ENCODE measurements at places on chromosomes 12 and 14.

DNA sequence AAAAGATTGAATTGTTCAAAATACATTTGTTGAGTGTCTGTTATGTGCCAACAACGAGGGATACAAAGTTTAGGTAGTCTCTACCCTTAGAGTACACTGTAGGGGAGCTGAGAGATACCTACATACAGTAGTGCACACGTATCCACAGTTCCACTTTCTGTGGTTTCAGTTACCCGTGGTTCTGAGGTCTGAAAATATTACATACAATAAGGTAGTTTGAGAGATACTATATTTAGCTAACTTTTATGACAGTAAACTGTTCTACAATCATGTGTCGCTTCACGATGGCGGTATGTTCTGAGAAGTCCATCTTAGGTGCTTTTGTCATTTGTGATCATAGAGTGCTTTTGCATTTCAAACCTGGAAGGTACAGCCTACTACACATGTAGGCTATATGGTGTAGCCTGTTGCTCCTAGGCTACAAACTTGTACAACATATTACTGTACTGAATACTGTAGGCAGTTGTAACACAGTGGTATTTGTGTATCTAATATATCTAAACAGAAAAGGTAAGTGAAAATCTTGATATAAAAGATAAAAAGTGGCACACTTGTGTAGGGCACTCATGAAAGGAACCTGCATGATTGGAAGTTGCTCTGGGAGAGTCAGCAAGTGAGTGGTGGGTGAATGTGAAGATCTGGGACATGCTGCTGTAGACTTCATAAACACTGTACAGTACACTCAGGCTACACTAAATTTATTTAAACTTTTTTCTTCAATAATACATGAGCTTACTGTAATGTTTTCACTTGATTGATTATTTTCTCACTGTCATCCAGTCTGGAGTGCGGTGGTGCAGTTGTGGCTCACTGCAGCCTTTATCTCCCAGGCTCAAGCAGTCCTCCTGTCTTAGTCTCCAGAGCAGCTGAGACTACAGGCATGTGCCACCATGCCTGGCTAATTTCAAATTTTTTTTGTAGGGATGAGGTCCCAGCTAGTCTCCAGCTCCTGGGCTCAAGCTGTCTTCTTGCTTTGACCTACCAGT is 4.0 kb downstream of the CPSF6 start:
- no peak for DNase-seq

DNA sequence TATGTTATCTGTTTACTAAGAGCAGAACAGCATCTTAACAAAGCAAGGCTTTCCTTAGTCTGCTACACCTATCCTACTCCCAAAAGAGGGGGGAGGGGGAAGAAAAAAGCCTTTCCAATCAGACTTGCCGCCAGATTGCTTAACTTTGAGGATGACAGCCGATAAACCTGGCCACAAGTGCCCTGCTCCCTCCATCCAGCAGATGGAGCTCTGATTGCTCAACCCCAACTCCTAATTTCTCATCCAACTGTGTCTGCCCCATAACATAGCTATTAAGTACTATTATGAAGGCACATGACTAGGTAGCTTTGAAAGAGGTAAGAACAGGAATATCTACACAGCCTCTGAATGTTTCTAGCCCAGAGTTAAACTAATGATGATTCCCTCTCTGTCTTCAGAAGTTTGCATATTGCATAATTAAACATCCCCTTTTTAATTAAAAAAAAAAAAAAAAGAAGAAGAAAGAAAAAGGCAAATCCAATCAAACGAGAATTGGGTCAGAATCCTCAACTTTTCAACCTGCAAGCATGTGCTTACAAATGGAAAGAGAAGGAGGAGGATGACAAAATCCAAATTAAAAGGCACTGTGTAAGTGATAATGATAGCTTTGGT is 247.4 kb downstream of the GALC start:
- DNase-seq = peak; percentile 24

GRCh38 chr14:53473480-53473879 is 320.4 kb upstream of the DDHD1 start:
- no peak for DNase-seq

DNA sequence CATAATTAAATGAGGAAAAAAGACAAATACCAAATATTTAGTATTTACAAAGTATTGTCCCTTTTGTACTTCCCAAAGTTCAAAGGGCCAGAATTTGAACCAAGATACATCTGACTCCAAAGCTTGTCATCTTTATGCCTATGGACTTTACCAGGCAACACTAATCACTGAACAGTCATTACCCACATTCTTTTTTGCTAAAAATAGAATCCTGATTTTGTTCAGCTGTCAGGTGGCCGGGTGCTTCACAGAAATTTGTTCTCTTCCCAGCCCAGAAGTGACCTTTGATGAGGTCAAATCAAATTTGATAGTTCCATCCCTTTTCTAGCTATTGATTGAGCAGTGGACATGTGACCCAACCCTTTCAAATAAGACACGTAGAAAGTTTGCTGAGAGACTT is 121.6 kb downstream of the LLPH start:
- DNase-seq = no peak

- DNase-seq = no peak
Observed at GRCh38 chr14:95833429-95833828, 43.2 kb upstream of the TUNAR start.

DNA sequence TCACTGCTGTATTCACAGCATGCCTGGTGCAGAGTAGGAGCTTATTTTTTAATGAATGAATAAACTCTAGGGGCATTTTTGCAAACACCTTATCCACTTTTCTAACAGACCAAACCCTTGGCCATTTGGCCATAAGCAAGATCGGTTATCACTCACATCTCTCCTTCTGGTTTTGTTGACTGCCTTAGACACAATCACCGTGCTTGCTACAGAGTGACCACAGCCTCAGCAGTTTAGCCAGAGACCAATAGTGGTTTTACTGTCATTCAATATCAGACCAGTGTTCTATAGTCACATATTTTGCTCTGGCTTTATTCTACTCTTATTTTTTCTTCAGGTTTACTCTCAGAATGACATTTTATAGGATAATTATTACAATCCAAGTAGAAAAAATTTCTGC is 2.2 kb downstream of the KLRB1 start:
- no peak for DNase-seq

DNA sequence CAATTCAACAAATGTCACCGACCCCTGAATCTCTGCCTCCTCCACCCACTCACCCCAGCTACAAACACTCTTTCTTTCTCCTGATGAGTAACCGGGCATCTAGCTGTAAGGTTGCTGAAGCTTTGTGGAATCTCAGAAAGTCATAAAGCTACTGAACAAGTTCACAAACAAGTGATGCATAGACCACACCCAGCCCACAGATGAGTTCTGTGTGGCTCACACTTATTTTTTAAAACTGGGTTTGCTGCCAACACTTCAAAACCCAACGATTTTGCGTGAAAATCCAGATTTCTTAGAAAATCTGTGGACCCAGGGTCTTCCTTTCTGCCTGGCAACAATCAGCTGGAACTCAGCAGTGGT is 96.1 kb downstream of the APAF1 start:
- DNase-seq = no peak

DNA sequence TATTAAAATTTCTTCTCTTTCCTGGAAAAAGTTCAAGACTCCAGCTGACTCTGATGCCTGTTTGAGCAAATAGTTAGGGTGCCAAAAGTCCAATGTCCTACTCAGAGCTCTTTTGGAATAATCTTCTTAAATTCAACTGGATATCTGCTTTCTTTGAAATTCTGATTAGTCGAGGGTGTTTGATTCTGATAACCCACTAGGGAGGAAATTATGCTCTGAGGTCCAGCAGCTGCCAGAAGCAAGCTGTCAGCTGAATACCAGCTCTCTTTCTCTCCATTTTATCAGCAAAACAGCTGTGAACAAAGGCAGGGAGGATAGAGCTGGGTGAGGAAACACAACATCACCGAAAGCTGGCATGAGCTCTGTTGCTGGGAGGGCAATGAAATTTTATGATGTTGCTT is 141.5 kb downstream of the CAND1 start:
- peak; percentile 31 for DNase-seq

DNA sequence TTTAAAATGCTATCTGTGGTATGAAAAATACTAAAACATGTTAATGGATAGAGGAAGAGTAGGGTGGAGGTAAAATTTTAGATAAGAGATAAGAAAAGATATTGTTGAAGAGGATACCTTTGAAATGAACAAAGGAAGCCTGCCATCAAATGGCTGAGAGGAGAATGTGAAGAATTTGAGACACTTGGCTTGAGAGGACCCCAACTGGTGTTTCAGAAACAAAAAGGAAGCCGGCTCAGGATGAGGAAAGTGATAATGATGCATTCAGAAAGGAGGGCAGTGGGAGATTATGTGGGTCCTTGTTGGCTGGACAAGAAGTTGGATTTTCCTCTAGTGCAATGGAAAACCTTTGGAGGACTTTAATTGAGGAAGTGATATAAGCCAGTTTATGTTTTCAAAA is 264.4 kb downstream of the DUSP6 start:
- no peak for DNase-seq

GRCh38 chr14:104756477-104757237 is 3.7 kb downstream of the SIVA1 start:
- no peak for DNase-seq

DNA sequence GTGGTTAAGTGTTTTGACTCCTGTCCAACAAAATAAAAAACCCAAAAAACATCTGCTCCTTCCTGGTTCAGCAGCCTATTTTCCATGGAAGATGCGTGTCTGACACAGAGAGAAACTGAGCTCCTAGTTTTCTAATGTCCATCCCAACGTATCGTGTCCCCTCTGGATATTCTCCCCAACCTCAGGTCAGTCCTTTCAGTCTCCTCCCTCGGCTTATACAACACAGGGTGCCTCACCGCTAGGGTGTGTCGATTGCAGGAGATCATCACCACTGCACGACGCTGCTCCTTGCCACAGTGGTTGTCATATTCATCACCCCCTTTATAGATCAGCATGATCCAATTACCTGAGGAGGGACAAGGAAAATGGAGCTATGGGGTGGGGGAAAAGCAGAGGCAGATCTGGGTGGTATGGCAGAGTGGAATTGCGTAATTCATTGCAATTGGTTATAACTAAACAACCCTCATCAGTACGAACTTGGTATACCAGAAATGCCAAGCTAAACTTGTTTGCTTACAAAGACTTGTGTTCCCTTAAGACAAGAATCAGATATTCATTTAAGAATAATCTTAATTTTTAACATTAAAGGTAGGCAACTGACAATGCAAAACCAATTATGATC is 5.8 kb downstream of the M6PR start:
- DNase-seq = no peak

DNA sequence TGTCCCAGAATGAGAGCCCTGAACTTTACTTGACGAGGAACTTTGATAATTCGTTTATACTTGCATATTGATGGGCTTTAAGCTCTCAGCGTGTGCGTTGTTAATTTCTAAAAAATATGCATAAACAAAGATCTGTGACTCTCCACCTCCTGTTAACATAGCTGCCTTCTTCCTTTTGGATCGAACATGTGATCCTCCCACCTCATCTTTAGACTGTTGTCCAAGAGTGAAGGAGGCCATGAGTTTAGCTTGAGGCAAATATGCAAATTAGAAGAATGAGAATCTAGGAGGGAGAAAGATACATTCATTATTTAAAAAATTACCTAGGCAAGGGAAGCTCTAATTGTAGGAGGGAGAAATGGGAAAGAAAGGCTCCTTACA is 617 bp downstream of the TTC8 start:
- DNase-seq = no peak

DNA sequence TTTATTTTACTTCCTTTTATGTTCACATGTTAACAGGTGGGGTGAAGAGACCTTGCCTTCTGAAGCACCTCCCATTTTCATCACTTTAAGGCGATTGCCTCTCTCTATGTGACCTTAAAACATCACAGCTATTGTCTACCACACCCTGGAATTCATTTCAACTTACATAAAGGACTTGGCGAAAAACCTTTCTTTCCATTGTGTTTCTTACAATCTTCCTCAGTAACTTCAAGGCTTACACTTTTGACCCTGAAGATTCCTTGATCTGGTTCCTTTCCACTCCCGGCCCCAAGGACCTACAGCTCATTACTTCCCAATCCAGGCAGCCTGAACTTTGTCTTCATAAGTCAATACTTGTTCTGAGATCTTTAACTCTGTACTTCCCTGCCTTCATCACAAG is 443.3 kb downstream of the ADAMTS20 start:
- no peak for DNase-seq

DNA sequence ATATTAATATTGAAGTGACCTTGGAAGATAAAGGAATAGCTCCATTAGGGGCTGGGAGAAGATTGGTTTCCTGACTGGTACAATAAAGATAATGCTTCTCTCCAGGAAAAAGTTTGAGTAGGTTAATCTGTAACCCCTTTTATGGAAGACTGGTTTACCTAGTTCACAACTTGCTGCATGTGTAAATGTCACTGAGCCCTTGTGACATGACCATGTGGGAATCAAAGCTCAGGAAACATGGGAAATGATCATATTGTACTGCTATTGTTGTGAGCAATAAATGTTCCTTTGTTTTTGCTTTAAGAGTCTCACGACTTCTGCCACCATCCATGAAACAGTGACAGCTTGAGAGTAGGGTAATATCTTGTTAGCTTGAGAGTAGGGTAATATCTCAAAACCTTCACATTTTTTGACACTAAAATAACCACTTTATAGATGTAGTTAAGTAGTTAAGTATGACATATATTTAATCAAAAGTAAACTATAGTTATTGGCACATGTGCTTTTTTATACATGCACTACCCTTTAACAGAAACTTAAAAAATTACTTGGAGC is 1338.6 kb downstream of the FSCB start:
- DNase-seq = no peak

DNA sequence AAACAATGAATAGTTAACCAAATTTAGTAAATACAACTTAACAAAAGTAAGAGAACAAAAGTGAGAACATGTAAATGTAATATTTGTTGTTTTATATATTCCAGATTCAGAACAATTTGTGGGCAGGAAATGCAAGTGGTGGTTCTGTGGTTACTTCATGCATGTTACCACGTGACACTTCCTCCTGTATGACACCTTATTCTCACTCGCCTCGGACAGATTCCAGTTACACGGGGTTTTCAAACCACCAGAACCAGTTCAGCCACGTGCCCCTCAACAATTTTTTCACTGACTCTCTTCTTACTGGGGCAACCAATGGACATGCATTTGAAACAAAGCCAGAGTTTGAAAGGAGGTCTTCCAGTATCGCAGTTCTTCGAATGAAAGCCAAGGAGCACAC is 21.0 kb downstream of the ALX1 start:
- no peak for DNase-seq

GRCh38 chr12:132352896-132353800 is 23.8 kb upstream of the GALNT9 start:
- no peak for DNase-seq

Measured in NCI-H1105 treated with DMSO at 0.1 percent for 48 hours (cell line).